Panc1 (cell line): ENCODE measurements at places on chromosomes 7 and 10.

- DNase-seq: no peak
Measured at GRCh38 chr10:84991301-84991700, 662.9 kb downstream of the CCSER2 start.

- DNase-seq: no peak
Measured at GRCh38 chr7:132480534-132480933, 95.7 kb downstream of the PLXNA4 start.

- DNase-seq: no peak
Measured at GRCh38 chr10:132492323-132493025, 45.1 kb upstream of the INPP5A start.

GRCh38 chr10:23610626-23611307, 171.9 kb downstream of the OTUD1 start:
- no peak for DNase-seq

DNA sequence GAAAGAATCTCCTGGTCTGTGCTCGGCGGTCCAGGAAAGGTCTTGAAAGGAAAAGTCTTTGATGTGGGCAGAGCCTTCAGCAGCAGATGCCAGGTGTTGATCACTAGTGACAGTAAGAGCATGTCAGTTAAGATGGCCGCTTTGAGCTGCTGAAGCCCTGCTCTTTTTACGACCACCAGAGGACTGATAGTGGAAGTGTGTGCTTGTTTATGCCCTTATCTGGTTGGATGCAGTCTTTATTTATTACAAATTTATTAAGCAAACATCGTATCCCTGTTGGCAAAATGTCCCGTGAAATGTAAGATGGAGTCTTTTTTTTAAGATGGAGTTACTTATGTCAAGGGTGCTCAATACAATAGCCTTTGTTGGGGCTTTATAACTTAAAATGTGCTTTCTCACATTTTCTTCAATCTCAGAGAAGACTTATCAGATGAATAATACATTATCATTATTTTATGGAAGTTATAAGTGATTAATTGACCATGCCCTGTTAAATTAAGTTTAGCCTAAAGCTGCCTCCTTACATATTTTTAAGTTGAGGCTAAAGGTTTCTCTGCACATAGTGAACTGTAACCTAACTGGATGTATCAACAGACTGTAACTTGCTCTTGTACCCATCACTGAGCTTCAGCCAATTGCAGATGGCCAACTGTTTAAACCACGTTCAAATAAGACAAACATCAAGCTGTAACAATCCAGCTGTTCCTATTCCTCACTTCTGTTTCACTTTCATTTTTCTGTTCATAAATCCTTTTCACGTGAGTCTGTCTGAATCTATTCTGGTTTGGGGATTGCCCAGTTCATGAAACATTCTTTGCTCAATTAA, 97.4 kb upstream of the PIK3CG start:
- DNase-seq: no peak

DNA sequence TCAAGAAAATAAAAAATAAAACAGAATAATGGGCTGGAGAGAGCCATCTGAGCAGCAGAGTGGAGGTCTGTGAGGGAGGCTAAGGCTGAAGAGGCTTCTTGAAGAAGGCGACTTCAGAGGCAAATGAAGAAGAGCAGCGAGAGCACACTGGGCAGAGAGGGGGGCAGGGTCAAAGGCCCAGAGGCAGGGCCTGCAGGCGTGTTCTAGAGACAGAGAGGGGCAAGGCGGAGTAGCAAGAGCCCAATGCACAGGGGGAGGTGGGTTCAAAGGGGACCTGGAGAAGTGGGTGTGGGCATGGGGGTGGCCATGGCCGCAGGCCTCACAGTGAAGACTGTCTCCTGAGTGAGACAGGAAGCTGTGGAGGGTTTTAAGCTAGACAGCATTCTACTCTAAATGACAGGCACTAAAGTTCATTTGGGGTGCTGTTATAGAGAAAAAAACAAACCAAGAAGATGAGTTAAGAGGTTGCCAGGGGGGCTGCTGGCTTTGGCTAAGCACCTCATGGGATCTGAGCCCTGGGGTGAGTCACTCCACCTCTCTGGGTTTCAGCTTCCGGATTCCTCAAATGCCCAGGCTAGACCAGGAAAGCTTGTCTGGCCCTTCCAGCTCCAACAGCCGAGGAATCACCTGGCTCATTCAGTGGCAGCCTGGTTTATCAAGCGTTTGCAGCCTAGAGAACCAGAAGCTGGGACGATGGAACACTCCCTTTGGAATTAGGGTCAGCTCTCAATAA, 81.7 kb downstream of the DLG5 start:
- DNase-seq: no peak

DNA sequence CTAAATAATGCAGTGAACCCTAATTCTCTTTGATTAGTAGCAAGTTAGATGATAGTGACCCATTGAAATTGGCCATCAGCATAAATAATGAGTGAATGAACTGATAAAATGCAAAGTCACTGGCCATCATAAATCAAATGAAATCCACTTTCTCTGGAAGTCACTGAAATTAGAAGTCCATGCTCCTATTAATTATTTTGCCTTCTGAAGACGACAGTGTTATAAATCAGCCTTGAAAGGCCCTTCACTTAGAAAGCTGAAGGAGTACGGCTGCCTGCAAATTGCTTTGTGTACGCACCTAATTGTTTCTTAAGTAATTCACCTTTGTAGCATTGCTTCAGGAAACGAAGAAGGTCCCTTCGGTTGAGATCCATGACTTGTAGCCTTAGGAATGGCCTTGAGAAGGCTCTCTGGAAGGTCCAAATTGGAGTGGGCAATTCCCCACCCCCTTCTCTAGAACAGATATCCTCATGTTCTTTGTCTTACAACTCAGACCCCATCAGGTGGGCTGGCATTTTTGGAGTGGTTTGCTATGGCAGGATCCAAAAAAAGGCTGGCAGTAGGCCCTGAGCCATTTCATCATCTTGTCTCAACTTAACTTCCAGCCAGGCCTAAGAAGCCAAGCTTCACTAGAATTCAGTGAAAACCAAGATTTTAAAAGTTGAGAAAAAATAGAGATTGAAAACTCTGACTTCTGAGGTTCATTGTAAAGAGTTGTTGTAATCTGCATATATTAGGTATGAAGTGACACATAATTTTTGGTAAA, 420.3 kb downstream of the LRMDA start:
- DNase-seq: no peak

GRCh38 chr10:8462565-8462964, 408.1 kb downstream of the GATA3 start:
- no peak for DNase-seq

DNA sequence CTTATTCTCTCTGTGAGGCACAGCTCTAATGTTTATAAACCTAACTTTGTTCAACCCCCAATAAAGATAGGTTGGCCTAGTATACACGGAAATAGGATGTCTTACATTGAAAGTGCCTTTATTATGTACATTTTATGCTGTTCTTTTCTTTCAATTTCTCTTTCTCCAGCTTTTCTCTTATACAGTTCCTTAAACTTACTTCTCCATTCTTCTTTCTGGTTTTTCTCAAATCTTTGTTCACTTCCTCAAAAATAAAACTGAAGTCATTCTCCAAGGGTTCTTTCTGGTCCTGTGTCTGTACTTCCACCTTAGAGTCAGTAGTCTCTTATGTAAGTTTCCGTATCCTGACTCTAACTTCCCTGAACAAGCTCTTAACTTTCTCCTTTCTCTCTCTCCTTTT, 29.2 kb upstream of the NAMPT start:
- no peak for DNase-seq

DNA sequence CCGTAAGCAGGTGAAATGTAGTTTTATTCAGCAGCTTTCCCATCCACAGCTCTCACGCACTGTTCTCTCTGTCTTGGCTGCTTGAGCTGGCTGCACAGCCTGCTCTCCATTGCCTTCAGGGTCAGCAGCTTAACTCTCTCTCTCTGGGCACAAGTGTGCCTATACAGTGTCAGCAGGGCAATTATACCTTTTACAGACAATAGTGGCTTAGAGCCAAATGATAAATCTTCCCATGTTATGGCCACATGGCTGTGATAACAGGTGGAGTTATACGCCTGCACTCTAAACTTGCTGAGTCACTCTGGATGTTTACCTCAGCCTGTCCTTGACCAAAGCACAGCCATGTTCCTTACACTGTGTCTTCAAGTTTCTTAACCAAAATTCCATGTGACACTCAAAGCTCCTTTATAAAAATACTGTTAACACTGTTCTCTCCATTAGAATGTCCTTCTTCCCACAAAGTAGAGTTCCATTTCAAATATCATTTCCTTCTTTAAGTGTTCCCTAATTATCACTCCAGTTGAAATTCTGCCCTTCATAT, 6.1 kb downstream of the RNF133 start:
- no peak for DNase-seq

- no peak for DNase-seq
Measured at GRCh38 chr7:36396150-36396549, 6.5 kb downstream of the ANLN start.

DNA sequence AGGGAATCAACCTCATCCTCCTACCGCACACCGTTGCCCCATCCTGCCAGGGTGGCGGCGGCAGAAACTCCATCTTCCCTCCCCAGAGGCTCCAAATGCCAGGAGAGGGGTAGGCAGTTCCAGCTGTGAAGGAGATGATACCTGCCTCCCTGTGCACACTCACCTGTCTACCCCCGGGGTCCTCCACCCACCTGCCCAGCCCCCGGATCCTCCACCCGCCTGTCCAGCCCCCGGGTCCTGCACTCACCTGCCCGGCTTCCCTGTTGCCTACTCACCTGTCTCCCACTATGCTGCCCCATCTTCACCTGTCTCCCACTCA, 13.4 kb upstream of the DNAAF5 start:
- no peak for DNase-seq

GRCh38 chr10:124268976-124269375, 149.7 kb downstream of the OAT start:
- no peak for DNase-seq

DNA sequence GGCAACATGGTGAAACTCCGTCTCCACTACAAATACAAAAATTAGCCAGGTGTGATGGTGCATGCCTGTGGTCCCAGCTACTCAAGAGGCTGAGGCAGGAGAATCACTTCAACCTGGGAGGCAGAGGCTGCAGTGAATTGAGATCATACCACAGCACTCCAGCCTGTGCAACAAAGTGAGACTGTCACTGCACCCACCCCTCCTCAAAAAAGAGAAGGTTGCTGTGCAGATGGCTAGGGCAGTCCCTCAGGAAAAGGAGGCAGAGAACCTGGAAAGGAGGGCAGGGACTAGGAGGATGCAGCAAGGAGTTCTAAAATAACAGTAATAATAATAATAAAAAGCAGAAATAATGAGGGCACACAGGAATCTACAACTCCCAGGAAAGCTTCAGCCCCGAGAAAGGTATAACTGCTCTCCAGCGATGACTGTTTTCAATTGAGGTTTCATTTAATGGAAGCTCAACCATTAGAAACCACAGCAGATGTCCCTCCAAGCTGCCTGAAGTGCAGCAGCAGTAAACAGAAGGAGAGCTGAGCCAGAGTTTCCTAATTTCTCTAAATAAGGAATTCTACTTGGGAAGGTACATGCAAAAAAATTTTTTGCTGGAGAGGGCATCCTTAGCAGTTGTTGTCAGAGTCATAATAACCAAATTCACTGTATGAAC, 326.5 kb downstream of the GATA3 start:
- no peak for DNase-seq

DNA sequence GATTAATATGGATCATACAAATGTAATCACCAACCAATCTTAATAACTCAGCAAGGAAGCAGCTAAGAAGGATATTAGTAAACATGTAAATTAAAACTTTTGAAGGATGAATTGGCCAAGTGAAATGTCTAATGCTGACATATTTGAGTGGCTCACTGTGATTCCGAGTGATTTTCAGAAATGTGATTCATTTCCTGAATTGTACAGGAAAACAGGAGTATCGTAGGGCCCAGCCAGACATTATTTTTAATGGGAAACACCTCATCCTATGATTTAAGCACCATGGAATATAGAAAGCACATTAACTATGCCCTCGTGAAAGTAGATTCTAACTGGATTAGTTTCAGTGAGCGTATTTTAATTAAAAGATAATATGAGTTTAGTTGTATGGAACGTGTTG, 82.3 kb downstream of the LHFPL3 start:
- DNase-seq: no peak

- no peak for DNase-seq
Measured at GRCh38 chr10:13526948-13527863, 1.6 kb downstream of the BEND7 start.

GRCh38 chr7:10644849-10645248, 328.8 kb upstream of the PHF14 start:
- DNase-seq: no peak

DNA sequence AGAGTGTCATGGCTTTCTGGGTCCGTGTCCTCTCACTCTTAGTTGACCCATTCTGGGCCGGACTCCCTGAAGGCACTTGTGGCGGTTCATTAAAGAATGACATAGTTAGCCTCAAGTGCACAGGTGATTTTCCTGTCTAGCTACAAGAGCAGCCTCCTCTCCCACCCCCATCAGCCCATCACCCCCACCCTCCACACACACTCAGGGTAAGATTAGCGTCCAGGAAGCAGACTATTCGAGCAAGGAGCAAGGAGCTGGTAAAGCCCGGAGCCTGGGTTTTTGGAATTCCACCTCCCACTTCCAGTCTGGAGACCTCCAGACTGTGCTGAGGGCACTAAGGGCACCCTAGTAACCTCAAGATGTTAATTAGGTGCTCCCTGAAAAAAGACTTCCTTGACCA, 39.5 kb downstream of the TACR2 start:
- DNase-seq: no peak

- DNase-seq: no peak
Measured at GRCh38 chr10:116796469-116796868, 52.8 kb upstream of the ENO4 start.

- no peak for DNase-seq
Measured at GRCh38 chr7:152014722-152015121, 10.8 kb upstream of the GALNT11 start.

- no peak for DNase-seq
Measured at GRCh38 chr7:149727053-149727898, 46.1 kb downstream of the ZNF467 start.

- DNase-seq: peak; percentile 89
Measured at GRCh38 chr7:55546814-55547213, 25.5 kb downstream of the VOPP1 start.

DNA sequence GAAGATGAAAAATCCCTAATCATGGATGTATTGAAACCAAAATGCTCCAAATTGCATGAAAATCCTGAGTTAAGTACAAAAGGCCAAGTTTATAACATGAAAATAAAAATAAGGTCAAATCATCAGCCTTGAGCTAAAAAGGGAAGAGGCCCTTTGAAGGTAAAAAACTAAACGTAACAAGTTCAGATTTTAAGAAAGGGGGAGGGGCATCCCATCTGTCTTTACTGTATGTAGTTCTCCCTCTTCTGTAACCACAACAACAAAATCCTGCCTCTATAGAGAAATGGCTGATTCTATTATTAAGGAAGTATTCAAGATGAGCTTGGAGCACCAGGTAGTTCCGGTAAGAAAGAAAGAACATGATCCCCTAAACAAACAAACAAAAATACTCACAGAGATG, 64.7 kb downstream of the TPK1 start:
- no peak for DNase-seq

- peak; percentile 74 for DNase-seq
Measured at GRCh38 chr7:46786221-46786954, 795.5 kb downstream of the TNS3 start.
